Stimulated activated CD4-positive, alpha-beta T cell treated with anti-CD3 and anti-CD28 coated beads, TNF-alpha, amount 100 ng/mL, for 1 hour (primary cell): ENCODE measurements at places on chromosomes 3 and 15.

DNA sequence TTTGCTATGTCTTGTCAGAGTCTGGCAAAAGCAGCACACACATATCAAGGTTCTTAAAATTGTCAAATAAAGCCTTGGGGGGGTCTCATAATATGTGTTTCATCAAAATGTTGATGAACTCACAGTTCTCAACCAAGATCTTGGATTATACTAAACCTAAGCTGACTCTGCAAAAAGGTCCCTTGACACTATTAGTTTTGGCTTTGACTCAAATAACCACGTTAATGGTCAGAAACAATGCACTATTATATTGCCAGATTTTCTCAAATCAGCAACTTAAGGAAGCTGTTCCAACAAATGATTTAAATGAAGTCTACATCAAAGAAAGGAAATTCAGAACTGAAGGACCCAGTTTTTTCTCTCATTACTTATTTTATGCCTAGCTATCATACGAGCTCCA, 1063.9 kb downstream of the ROBO1 start:
- DNase-seq: no peak

DNA sequence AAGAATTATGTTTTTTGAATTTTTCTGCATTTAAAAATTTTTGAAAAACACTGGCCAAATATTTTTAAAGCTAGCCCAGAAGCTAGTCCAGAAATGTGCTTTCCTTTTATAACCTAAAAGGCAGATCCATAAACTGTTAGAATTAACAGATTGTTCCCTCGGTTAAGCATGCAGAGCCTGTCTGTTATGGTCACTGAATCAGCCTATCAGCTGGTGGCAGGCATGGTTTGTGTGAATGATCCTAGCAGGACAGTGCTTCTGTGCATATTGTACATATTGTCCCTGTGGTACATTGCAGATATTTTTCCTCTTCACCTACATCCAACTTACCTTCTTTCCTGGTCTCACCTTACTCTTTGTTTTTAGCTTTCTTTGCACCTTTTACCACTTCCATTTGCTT, 53.3 kb downstream of the RARB start:
- no peak for DNase-seq

DNA sequence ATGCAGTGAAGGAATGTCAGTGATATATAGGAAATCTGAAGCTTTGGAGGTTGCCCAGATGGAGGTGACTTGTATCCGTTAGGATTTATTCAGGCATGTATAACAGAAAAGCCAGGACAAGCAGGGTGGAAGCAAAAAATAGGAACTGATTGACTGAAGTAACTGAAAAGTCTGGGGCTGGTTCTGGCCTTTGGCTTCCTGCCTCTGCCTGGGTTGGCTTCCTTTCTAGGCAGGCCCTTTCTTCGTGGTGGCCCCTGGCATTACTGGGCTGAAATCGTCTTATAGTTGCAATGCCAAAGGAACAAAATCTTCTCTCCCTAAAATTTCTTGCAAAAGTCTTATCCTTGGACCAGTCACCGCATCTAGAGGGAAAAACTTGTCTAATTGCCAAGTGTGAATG, 386.1 kb downstream of the PTPRG start:
- DNase-seq: no peak

DNA sequence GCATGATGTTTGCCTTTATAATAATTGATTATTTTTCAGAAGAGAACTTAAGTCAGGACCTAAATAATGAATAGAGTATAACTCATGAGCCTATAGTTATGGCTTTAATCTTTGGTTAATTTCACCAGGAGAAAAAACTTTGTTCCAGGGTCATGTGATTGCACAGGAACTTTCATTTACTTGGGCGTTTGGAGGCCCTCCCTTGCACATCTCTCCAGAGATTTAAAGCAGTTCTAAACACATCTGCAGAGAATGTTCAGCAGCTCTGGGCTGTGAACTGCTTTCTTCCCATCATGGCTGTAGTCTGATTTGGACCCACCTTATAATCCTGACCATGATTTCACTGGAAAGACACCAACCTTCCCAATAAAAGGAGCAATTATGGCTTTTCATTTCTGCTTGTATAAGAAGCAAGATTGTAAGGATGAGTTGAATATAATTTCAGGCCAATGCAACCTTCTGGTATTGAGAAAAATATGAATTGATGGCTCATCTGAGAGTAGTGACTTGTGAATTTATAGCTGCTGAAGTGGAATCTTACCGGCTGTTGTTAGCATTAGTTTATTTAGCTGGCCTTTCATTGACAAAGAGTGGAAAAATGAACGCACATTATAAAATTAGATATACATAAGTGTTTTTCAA, 80.9 kb upstream of the PRTG start:
- DNase-seq: no peak

DNA sequence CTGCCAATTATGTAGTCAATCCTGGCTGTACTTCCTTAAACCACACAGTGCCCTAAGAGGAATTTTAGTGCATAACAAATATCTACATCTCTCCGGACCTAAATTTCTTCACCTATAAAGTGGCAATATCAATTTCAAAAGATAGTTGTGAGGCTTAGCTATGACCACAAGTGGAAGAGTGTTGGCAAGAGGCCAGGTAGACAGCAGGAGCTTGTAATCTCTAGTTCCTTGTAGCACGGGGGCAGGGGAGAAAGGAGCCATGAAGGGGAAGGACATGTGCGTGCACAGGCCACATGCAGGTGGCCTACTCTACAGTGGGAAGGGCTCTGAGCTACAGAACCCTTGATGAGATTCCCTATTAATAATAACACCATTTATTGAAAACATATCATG, 269.7 kb downstream of the ABHD5 start:
- no peak for DNase-seq

DNA sequence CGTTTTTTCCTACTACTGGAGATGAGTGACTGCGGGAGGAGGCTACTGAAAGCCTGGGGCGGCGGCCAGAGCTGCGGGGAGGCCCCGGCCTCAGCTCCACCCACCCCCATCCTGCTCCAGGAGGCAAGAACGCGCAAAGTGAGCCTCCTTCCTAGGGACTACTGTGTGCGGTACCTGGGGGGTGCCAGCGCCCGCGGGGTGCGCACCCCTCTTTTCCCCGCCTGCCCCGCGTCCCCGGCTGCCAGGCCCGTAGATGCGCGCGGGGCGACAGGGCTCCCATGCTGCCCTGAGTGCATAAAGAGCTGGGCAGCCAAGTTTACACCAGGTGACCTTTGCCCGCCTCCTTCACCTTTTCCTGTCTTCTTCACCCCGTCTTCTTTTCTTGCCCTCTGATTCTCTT, 2.5 kb upstream of the USF3 start:
- DNase-seq: no peak

GRCh38 chr15:89384176-89384604, 49.6 kb upstream of the POLG start:
- DNase-seq: no peak

GRCh38 chr3:42739401-42740158, 33.5 kb downstream of the CCDC13 start:
- no peak for DNase-seq

GRCh38 chr15:79308874-79309273, 2.0 kb upstream of the TMED3 start:
- DNase-seq: no peak

DNA sequence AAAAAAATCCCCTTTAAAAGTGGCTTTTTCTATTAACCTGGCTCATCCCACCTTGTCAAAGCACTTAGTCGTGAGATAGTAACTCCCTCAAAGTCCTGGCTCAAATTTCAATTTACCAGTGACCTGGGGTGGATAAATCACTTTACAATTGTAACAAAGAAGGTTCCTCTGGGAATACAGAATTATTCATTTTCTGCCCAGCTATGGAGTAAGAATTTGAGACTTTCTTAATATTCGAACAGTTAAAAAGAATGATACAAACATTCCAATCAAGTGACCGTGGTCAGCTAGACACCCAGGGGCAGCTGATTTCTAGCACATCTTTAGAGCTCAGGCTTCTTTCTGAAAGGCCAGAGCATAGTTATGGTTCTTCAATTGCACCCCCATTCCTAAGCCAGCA, 291.0 kb upstream of the TGFBR2 start:
- DNase-seq: no peak

GRCh38 chr3:123724306-123724705, 139.5 kb upstream of the HACD2 start:
- no peak for DNase-seq

- DNase-seq: no peak
Observed at GRCh38 chr3:99236576-99236975, 335.1 kb upstream of the DCBLD2 start.

- no peak for DNase-seq
Observed at GRCh38 chr15:70763950-70764730, 782 bp upstream of the UACA start.

DNA sequence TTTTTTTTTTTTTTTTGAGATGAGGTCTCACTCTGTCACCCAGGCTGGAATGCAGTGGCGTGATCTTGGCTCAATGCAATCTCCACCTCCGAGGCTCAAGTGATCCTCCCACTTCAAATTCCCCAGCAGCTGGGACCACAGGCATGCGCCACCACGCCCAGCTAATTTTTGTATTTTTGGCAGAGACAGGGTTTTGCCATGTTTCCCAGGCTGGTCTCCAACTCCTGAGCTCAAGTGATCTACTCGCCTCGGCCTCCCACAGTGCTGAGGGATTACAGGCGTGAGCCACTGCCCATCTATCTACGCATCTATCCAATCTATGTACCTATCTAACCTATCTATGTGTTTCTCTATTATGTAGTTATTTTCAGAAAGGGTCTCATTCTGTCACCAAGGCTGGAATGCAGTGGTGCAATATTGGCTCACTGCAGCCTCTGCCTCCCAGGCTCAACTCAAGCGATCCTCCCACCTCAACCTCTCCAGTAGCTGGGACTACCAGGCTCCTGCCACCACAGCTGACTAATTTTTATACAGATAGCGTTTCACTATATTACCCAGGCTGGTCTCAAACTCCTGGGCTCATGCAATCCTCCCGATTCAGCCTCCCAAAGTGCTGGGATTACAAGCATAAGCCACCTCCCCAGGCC, 20.2 kb upstream of the GPX1 start:
- no peak for DNase-seq

DNA sequence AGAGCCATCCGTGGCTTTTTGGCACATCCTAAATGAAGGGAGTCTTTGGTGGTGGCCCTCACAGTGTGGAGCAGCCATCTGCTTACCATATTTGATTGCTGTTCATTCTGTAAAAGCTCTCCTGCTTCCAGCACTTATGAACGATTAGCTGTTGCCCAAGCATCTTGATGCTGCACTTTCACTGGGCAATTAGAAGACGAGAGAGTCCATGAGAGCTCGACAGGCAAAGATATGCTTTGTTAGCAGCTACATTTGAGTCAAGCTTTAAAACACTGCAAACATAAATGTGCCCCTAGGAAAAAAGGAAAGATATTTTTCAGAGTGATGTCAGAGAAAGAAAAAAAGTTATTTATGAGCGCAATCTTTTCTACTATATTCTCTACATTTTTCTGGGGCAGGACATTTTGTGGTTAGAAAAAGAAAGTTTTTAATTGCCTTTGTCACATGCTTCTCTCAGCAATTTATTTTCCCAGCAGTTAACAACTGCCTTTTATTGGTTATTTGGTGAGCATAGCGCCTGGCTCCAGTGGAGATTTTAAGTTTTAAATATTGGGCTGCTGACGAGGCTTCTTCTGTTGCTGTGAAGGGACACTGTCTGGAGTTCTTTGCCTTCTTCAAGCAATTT, 468.4 kb downstream of the C3orf38 start:
- DNase-seq: no peak
